B cell (primary cell): ENCODE measurements at places on chromosomes 5 and 9. TPM values are rescaled to one million over a fixed set of nuclear protein-coding genes. Genes with fewer than 3 reads are reported as not detected.
A peak's percentile ranks its signal among the peaks of the same experiment; 100 is the strongest.

- no peaks in the 10 kb centered on the region for H3K27me3 ChIP-seq
- DNase-seq, result no peak
- no peaks in the 10 kb centered on the region for H3K36me3 ChIP-seq
- peaks cover 10% of the 10 kb centered on the region for H3K4me1 ChIP-seq
Measured at GRCh38 chr9:108830272-108830671, 25.5 kb downstream of the ACTL7B start.

GRCh38 chr9:1031951-1032601, 18.1 kb upstream of the DMRT2 start:
- no peaks in the 10 kb centered on the region for H3K27me3 ChIP-seq
- H3K36me3 ChIP-seq, result no peaks in the 10 kb centered on the region
- no peak overlapping the region for H3K4me3 ChIP-seq
- H3K4me1 ChIP-seq, result no peaks in the 10 kb centered on the region

- H3K27me3 ChIP-seq, result peaks cover 12% of the 10 kb centered on the region
- peaks cover 14% of the 10 kb centered on the region for H3K4me1 ChIP-seq
- no peaks in the 10 kb centered on the region for H3K36me3 ChIP-seq
- no peak for DNase-seq
- H3K27ac ChIP-seq, result no peak overlapping the region
- H3K4me3 ChIP-seq, result no peak overlapping the region
Measured at GRCh38 chr5:72552041-72552557, 44.9 kb upstream of the ZNF366 start.

DNA sequence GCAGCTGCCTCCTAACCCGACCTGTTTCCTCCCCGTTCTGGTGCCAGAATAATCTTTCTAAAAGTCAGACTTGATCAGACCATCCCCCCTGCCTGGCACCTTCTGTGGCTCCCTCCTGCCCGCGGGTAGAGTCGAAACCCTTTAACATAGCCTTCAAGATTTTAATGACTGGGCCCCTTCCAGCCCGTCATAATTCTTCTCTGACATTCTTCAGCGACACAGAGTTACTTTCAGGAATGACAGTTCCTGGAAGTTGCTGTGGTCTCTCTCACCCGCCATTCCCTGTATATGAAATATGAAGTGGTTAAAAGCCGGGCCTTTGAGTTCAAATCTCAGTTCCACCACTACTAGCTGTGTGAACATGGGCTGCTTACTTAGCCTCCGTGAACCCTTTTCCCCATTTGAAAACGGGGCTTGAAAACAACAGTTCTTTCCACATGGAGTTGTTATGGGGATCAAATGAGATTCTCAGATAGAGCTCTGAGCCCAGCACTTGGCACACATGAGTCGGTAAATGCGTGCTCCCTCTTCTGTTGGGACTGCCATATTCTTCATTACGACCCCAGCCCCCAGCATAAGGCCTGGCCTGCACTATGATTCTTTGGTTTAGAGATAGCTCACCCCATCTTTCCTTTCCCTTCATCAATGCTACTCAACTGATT, 737 bp downstream of the NANS start:
- DNase-seq, result no peak
- peaks cover 5% of the 10 kb centered on the region for H3K36me3 ChIP-seq
- H3K27ac ChIP-seq, result peak overlapping the region; percentile 80
- peak overlapping the region; percentile 78 for H3K4me3 ChIP-seq

DNA sequence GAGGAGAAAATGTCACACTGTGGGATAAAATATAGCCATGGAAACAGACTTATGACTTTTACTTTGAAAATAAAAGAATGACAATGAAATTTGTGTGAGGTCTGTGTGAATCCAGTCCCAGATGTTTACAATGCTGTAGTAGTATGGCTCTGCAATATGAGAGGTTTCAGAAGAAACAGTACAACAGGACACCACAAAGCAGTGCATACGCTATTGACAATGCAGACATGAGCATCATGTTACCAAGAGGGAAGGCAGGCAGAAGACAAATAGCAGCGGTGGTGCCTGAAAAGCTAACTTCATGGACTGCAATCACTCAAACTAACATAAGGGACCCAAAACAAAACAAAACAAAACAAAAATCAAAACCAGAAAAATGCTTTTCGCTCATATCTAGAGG, 1.8 kb downstream of the FGF10 start:
- H3K36me3 ChIP-seq, result no peaks in the 10 kb centered on the region
- H3K4me1 ChIP-seq, result no peaks in the 10 kb centered on the region
- H3K27ac ChIP-seq, result no peak overlapping the region
- peaks cover 18% of the 10 kb centered on the region for H3K27me3 ChIP-seq
- H3K4me3 ChIP-seq, result no peak overlapping the region
- no peak for DNase-seq

- DNase-seq, result no peak
- H3K36me3 ChIP-seq, result no peaks in the 10 kb centered on the region
- no peaks in the 10 kb centered on the region for H3K4me1 ChIP-seq
- no peak overlapping the region for H3K4me3 ChIP-seq
Measured at GRCh38 chr5:153796527-153796926, 242.2 kb downstream of the FAM114A2 start.

DNA sequence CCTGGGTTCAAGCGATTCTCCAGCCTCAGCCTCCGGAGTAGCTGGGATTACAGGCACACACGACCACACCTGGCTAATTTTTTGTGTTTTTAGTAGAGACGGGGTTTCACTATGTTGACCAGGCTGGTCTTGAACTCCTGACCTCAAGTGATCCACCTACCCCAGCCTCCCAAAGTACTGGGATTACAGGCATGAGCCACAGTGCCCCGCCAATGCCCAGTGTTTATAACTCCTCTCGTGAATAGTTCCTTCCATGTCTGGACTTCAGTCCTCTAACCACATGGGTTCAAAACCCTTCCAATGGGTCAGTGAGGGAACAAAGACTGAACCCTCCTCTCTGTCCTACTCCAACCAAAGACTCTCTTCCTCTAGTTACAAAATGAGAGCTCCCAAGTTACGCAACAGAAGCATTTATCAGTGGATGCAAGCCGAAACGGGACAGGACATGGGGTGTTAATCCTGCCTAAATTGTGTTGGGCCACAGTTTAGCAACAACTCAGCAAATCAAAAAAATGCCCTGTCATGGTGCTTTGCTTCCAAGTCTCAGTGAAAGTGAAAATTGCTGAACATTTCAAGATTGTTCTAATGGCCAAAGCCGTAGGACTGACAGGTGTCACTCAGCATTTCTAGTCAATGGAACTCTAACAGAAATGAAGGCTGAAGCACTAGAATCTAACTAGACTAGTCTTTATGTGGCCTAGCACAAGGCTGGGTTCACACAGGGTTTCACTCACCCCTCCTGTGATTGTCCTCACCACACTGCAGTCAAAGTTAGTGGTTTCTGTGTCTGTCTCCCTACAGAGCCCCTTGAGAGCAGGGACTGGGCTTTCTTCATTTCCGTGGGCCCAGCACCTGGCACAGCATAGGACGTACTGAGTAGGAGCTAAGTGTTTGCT, 3.2 kb upstream of the TMEM245 start:
- no peak overlapping the region for H3K4me3 ChIP-seq
- no peaks in the 10 kb centered on the region for H3K27me3 ChIP-seq
- H3K36me3 ChIP-seq, result no peaks in the 10 kb centered on the region
- no peak for DNase-seq
- H3K4me1 ChIP-seq, result peaks cover 15% of the 10 kb centered on the region
- no peak overlapping the region for H3K27ac ChIP-seq

- H3K36me3 ChIP-seq, result no peaks in the 10 kb centered on the region
- no peaks in the 10 kb centered on the region for H3K27me3 ChIP-seq
- no peak for DNase-seq
- H3K27ac ChIP-seq, result no peak overlapping the region
- H3K4me3 ChIP-seq, result no peak overlapping the region
Measured at GRCh38 chr5:179378116-179378440, 32.8 kb upstream of the ADAMTS2 start.

- no peaks in the 10 kb centered on the region for H3K36me3 ChIP-seq
- DNase-seq, result no peak
- H3K27ac ChIP-seq, result no peak overlapping the region
- no peaks in the 10 kb centered on the region for H3K4me1 ChIP-seq
Measured at GRCh38 chr9:116002181-116002580, 151.4 kb upstream of the PAPPA start.

DNA sequence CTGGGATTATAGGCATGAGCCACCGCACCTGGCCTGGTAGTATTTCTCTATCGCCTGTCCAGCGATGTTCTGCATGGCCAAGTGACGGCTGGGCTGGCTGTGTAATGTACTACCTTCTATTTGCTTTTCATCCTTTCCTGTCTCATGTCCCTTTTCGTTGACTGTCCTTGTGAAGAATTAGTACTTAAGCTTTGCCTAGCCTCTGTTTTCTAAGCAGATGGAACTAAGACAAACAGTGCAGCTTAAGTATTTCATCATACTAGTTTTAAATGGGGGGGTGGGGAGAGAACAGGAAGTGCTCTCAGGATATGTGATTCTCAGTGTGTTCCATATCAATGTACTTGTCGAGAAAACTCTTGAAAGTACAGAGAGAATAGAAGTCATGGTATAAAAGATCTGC, 31.7 kb upstream of the CCL21 start:
- no peaks in the 10 kb centered on the region for H3K36me3 ChIP-seq
- H3K27me3 ChIP-seq, result no peaks in the 10 kb centered on the region
- H3K4me1 ChIP-seq, result no peaks in the 10 kb centered on the region

GRCh38 chr9:110592044-110592830, 12.7 kb upstream of the SVEP1 start:
- H3K27ac ChIP-seq, result no peak overlapping the region
- no peak for DNase-seq
- no peaks in the 10 kb centered on the region for H3K4me1 ChIP-seq
- H3K27me3 ChIP-seq, result no peaks in the 10 kb centered on the region

DNA sequence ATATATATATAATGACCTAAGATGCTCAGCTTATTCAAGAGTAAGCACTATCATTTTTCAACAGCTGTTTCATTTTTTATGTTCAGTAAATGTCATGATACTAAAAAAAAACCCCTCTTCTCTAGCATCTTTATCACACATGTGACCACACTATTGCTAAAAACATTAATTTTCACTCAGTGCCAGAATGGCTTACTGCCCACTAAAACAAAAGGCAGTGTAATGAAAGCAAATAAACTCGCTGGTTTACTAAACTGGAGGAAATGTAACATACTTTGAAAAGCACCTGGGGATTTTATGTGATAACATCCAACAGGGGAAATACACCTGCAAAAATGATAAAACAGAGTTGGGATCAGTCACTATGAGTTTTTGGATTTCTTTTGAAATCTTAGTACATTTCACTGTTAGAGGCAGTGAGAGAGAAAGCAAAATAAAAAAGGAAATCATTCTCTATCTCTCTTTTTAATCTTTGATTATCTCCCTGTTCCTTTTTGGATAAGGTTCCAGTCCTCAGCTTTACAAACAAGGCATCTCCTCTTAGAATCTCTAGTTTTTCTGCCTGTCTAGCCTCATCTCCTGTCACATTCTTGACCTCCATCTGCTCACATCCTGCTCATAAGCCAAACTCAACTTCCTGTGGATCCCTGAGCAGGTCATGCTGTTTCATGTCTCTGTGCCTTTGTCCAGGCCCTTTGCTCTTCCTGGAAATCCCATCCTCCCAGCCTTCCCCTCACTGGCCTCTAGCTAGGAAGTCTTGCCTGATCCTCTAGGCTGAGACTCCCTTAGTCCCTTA, 338.0 kb downstream of the MAN2A1 start:
- H3K27me3 ChIP-seq, result no peaks in the 10 kb centered on the region
- no peak overlapping the region for H3K27ac ChIP-seq
- H3K4me3 ChIP-seq, result no peak overlapping the region

DNA sequence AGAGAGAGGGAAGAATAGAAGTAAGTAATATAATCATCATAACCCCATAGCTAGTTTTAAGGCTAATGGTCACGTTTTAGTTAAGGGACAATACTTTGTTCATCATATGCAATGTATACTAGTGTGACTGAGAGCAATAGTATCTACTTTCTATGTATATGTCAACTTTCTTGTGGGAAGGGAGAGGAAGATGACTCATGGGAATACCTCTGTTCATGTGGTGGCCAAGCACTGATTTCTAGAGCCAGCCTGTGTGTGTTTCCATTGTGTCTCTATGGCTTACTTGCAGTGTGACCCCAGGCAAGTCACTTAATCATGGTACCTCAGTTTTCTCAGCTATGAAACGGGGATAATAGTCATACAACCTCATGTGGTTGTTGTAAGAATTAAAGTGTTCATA, 639.6 kb downstream of the CETN3 start:
- H3K27me3 ChIP-seq, result no peaks in the 10 kb centered on the region
- H3K27ac ChIP-seq, result no peak overlapping the region
- H3K4me1 ChIP-seq, result no peaks in the 10 kb centered on the region
- DNase-seq, result no peak

- peak; percentile 14 for DNase-seq
- no peak overlapping the region for H3K4me3 ChIP-seq
- H3K27me3 ChIP-seq, result no peaks in the 10 kb centered on the region
- H3K4me1 ChIP-seq, result no peaks in the 10 kb centered on the region
Measured at GRCh38 chr9:136857581-136858412, 5.7 kb downstream of the MAMDC4 start.

- no peak overlapping the region for H3K27ac ChIP-seq
- no peak overlapping the region for H3K4me3 ChIP-seq
- H3K27me3 ChIP-seq, result no peaks in the 10 kb centered on the region
- peaks cover 14% of the 10 kb centered on the region for H3K4me1 ChIP-seq
- no peaks in the 10 kb centered on the region for H3K36me3 ChIP-seq
Measured at GRCh38 chr5:123810253-123810652, 298.3 kb downstream of the CSNK1G3 start.

DNA sequence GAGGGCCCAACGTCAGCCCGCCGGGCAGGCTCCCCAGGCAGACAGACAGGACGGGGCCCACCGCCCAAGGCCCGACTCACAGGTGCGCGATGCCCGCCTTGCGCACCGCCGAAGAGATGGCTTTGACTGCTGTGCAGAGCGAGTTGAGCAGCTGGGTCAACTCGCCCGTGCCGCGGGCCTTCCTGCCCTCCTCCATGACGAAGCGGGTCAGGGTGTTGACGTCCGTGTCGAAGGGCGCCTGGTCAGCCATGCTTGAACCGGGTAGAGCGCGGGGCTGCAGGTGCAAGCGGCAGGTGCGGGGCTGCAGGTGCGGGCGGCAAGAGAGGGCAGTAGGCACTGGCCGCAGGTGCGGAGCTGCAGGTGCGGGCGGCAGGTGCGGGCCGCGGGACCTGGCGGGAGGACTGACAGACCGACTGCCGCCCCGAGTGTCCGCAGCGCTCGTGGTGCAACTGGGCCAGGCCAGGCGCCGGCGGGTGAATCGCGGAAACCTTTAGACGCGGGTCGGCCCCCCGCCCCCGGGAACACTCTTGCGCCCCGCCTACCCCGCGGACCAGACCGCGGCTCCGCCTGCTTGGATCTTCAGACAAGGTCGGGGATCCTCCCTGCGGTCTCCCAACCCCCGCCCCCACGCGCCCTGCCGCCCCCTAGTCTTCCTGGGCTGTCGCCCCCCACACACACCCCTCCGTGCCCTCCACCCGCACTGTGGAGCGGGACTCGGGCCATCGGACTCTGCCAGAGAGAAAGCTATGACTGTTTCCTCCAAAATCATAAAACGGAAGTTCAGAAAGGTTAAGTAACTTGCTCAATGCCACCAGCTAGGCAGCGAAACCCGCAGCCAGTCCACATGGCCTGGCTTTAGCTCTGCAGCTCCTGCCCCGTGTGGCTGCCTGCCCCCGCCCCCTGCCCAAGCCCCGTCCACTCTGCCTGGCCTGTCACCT, at the start of gene FBP1:
TSS of gene FBP1 (minus strand) at position 458 of the 938 bp plus-strand sequence. CDS start at position 250, 208 bp downstream.
- H3K4me3 ChIP-seq, result peak within 1 kb of the TSS; percentile 66
- no peaks in the 10 kb centered on the region for H3K36me3 ChIP-seq
- H3K27me3 ChIP-seq, result no peaks in the 10 kb centered on the region
- DNase-seq, result peak; percentile 88
- peaks cover 10% of the 10 kb centered on the region for H3K4me1 ChIP-seq

- H3K27me3 ChIP-seq, result no peaks in the 10 kb centered on the region
- H3K4me3 ChIP-seq, result no peak overlapping the region
- H3K36me3 ChIP-seq, result no peaks in the 10 kb centered on the region
- DNase-seq, result no peak
- H3K27ac ChIP-seq, result no peak overlapping the region
- H3K4me1 ChIP-seq, result no peaks in the 10 kb centered on the region
Measured at GRCh38 chr9:12973710-12974109, 198.9 kb downstream of the LURAP1L start.

Gene TUSC1
- 0.29 and 0.34 TPM in 2 replicates for total RNA-seq

Gene SLC2A6
- 47.0 and 51.8 TPM in 2 replicates for total RNA-seq

Gene MAPKAP1
- total RNA-seq, result 62.4 and 72.1 TPM in 2 replicates

Gene SHOC1
- total RNA-seq, result not detected in 2 replicates
